Activated CD4-positive, CD25-positive, alpha-beta regulatory T cell (primary cell): ENCODE measurements at places on chromosomes 7 and 10.

- DNase-seq: no peak
Observed at GRCh38 chr7:16616122-16616521, 29.4 kb downstream of the ANKMY2 start.

GRCh38 chr10:14875941-14876340 lies 2.7 kb upstream of the SUV39H2 start:
- no peak for DNase-seq

- DNase-seq: no peak
Observed at GRCh38 chr7:44143646-44144250, 2.6 kb upstream of the MYL7 start.

GRCh38 chr7:112283382-112283910 lies 77.0 kb downstream of the ZNF277 start:
- no peak for DNase-seq

GRCh38 chr7:159227433-159227832 lies 82.8 kb upstream of the VIPR2 start:
- no peak for DNase-seq

DNA sequence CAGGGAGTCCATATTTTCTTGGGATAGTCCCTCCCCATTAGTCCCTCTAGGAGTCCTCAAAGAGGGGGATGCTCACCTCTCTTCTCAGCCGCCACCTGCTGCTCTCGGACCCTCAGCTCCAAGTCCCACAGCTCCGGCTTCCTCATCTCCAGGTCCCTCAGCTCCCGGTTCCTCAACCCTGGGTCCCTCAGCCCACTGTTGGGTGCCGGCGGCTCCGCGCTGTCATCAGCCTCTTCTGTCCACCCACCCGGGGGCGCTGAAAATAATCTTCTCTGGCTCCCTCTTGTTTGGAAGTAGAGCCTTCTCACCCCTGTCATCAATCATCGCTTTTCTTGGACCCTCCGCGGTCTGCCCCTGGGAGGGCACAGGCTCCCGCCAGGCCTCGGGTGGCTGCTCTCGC lies 13.3 kb upstream of the CNNM1 start:
- DNase-seq: no peak

DNA sequence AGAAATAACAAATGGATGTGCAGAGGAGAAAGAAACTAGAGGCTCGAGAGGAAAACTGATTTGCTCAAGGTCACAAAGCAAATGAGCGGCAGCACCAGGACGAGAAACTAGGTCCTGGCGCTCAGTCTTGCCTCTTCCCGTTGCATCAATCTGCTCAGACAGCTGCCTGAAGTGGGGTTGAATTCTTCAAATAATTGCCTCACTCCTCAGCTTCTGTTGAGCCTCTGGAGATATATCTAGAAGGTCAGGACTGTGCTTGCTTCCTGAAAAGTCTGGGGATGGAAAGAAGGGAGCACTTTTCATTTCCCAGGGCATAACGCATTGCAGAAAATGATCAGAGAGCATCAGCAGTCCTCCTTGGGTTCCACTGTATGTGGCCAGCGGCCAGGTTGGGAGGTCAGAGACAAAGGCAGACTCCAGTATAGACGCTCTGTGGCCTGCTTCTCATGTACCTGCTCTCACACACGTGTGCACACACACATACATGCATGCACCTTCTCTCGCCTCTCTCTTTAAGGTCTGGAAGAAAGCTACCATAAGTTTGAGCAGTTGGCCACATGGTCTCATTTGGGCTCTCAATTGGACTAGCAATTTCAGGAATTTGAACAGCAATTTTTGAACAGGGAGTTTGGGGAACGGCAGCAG lies 83.7 kb upstream of the DUSP5 start:
- no peak for DNase-seq

DNA sequence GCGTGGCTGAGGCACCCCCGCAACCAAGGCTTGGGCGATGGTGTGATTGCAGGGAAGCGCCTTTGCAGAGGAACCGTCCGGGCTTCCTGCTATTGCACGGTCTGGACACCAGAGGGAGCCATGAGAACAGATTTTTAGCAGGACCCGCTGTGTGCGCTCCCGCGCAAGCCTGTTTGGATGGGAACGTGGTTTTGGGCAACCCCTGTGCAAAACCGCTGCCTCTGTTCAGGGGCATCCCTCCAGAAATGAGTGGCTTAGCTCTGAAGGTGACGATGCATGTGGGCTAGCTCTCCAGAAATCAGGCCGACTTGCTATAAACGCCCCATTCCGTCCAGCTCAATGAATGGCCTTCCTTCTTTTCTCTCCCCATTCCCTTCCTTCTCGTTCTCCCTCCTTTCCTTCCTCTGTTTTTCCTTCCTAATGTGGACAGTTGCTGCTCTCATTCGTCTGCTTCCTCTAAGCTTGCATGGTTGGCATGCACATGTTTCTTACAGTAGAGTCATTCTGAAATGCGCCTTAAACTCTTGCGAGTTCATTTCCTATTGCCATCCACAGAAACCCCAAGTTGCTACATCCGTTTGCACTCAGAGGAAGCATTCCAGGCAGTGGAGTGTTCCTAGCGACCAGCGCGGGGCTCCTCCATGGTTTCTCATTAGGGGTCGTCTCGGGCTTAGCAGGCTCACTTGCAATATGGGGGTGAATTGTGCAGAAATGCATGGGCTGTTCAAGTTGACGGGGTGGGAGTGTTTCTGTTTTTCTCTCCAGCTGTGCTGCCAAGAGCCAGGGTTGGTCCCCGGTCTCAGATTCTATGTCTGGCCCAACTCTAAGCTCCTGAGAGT lies 302.5 kb upstream of the GALNT17 start:
- peak; percentile 21 for DNase-seq
